ENCODE measurements at places on chromosomes 4 and X.

DNA sequence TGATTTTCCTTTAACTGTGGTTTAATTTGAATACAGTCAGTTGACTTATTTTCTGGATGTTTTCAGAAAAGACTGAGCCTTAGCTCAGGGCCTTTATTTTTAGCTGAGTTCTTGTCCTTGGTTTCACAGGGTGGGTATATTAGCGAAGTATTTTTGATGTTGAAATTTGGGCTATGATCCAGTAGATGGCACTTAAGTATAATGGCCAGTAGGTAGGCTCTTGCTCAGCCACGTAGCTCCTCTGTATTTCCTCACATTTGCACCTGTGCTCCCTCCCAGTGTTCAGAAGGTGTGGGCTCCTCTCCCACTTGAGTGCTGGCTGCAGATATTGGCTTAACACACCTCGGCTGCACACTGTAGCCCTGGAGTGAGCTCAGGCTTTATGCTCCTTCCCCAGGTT lies 549.9 kb upstream of the AMOT start:
- H3K4me1 ChIP-seq, result no peaks in the 10 kb centered on the region
- no peak overlapping the region for H3K4me3 ChIP-seq
- no peaks in the 10 kb centered on the region for H3K36me3 ChIP-seq
- no peaks in the 10 kb centered on the region for H3K27me3 ChIP-seq
- no peak overlapping the region for H3K27ac ChIP-seq

DNA sequence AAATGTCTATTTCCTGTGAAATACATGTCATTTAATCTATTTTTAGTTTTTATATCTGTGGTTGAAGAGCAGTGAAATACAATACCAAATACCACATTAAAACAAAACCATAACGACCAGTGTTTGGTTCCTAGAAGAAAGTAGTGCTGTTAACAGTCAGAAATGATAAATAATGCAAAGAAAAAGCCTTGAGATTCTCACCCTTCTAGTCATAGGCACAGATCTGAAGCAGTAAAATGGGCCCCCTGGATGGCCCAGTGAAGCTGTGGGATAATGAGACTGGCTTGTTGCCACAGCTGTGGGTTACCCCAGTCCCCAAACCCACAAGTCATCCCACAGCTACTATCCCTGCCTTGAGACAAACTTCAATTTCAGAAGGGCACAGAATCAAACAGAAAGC lies 137.3 kb upstream of the RPL34 start:
- H3K27ac ChIP-seq, result peak overlapping the region; percentile 85
- peaks cover 32% of the 10 kb centered on the region for H3K4me1 ChIP-seq
- no peaks in the 10 kb centered on the region for H3K36me3 ChIP-seq
- peak overlapping the region; percentile 82 for H3K4me3 ChIP-seq
- DNase-seq, result peak; percentile 82
- no peaks in the 10 kb centered on the region for H3K27me3 ChIP-seq

GRCh38 chr4:48913346-48913745 lies 6.8 kb upstream of the OCIAD2 start:
- no peaks in the 10 kb centered on the region for H3K27me3 ChIP-seq
- H3K4me1 ChIP-seq, result peaks cover 6% of the 10 kb centered on the region
- H3K27ac ChIP-seq, result no peak overlapping the region
- no peak for DNase-seq
- no peak overlapping the region for H3K4me3 ChIP-seq

DNA sequence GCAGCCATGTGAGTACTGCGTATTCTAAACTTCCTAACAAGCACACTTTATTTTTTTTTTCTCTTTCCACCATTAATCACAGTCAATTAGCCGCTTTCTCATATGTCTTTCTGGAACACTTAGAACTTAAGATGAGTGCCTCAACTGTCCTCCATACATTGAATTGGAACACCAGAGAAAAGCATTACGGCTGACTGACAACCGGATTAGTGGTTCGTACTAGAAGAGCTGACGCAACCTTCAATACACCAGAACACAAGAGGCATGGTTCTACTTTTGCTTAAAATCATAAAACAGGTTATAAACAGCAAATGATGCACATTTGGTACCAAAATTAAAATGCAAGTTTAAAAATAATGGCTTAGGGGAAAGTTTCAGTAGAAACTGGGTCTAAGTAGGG lies 3.3 kb downstream of the TMEM47 start:
- H3K27ac ChIP-seq, result no peak overlapping the region
- H3K4me1 ChIP-seq, result peaks cover 4% of the 10 kb centered on the region
- no peaks in the 10 kb centered on the region for H3K36me3 ChIP-seq
- H3K27me3 ChIP-seq, result peaks cover 20% of the 10 kb centered on the region

GRCh38 chr4:165861363-165861762 lies 11.7 kb upstream of the TLL1 start:
- no peaks in the 10 kb centered on the region for H3K27me3 ChIP-seq
- no peak overlapping the region for H3K4me3 ChIP-seq
- no peak for DNase-seq
- no peaks in the 10 kb centered on the region for H3K36me3 ChIP-seq
- no peaks in the 10 kb centered on the region for H3K4me1 ChIP-seq
- H3K27ac ChIP-seq, result no peak overlapping the region
